T-helper 9 cell (primary cell): ENCODE measurements at places on chromosomes 11 and 22.

DNA sequence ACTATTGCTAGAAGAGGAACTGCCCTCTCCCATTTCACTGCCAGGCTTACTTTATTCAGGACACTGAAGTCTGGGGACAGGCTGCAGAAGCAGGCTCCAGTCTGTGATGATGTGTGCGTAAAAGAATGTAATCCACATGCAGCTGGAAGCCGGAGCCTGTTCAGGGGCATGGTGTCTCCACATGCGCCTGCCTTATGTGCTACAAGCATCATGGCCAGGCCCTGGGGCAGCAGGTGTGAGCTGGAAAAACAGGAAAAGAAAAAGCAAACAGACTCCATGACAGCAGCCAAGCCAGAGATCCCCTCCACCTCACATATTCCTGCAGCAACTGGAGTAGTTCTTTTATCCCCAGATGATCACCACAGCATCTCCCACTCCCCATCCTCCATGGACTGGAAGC, 33.4 kb downstream of the ARFGAP2 start:
- no peak for DNase-seq

DNA sequence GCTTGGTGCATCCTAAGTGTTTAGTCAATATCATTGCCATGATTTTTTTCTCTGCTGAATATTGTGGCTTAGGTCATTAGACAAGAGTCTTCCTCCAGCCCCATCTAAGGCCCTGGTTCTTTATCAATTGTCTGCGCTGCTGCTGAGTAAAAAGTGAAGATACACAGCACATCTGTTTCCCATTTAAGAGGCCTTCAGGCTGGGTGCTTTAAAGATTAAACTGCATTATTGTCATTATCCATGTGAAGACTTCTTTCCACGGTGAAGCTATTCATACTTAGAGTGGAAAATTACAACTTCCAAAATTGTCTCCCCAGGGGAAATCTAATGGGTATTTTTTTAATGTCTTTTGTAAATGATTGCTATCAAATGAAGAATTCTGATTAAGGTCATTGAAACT, 719.8 kb upstream of the LRRC4C start:
- DNase-seq, result no peak

- DNase-seq, result no peak
These were observed 112.0 kb downstream of the SHANK2 start for GRCh38 chr11:71140206-71140919.

DNA sequence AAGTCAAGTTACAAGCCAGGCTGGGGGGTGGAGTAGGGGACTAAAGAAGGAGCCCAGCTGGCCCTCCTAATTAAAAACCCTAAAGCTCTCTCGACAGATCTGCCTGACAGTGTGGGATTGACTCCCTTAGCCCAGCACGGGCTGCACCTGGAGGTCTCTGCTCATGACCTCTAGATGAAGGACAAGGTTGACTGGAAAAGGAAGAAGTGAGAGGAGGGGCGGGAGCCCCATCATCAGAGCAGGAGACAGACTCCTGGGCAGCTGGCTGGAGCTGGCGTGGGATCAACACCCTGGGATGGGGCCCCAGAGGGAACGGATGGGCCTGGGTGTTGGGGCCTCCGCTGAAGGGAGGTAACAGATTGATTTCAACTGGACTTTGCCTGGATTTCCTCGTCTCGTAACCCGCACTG, 46.1 kb downstream of the RPUSD4 start:
- no peak for DNase-seq

DNA sequence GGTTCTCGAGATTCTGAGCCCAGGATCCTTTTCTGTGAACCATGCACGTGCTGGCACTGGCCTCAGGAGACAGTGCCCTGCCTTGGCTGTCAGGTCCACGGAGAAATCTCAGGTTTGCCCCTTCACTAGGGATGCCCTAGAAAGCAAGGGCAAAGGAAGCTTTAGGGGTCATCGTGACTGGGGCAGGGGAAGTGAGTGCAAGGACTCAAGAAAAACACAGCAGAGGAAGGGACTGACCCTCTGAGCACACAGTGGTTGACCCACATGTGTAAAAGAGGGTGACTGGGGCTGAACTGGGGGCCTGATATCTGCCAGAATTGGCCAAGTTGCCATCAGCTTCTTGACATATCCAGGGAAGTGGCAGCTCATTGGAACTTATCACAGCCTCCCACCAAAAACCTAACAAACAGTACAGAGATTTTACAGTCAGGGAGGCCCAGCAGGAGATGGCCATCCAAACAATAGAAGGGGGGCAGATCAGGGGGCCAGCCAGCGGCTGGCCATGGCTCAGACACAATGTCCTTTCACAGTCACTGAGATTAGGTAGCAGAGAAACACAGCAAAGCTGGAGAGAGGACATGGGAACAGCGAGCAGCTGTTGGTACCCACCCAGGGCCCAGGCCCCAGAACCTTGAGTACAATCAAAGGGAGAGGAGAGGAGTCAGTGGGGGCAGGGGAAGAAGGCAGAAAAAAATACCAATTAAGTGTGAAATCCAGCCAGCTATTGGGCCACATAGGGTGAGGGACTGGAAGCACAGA, 4.4 kb downstream of the TMEM121B start:
- no peak for DNase-seq

GRCh38 chr11:19602891-19603290, 109.7 kb upstream of the NAV2 start:
- no peak for DNase-seq

GRCh38 chr11:70364178-70364577, 34.2 kb upstream of the CTTN start:
- DNase-seq, result no peak

- no peak for DNase-seq
These were observed 471.9 kb upstream of the KIRREL3 start for GRCh38 chr11:127472505-127472904.

DNA sequence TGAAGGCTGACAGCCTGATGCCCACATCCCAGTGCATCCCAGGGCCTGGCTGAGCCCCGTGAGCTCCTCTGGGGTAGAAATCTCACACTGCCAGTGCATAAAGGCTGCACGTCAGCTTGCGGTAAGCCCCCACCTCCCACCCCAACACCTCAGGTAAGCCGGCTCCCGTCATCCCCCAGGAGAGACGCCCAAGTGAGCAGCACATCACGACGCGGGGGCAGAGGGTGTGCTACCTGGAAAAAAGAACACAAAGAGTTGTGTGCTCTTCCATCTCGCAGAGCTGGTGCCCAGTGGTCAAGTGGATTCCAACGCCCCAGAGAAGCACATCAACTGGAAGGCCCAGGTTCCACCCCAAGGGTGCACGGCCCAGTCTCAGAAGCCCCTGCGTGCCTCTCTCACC, 50.0 kb downstream of the IGSF9B start:
- no peak for DNase-seq

DNA sequence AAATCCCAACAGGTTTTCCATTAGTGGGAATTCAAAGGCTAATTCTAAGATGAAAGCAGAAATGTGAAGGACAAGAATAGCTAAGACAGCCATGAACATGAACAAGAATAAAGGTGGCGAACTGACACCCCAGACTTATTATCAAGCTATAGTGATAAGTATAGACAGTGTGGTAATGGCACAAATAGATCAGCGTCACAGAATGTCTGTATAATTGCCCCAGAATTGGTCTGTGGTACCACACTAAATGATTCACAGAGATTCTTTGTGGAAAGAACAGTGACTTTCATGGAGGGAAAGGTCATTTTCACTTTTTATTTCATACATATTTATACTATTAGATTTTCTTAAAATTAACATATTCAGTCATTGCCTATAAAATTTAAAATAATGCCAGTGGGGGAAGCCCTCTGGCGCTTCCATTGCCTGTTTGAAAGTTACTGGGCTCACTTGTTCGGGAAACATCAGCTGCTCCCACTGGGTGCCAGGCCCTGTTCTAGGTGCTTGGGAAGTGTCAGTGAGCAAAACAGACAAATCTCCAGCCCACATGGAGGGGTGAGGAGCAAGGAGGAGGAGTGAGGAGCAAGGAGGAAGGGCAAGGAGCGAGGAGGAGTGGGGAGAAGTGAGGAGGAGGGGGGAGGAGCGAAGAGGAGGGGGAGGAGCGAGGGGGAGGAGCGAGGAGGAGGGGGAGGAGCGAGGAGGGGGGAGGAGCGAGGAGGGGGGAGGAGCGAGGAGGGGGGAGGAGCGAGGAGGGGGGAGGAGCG, 11.3 kb upstream of the NLRP6 start:
- no peak for DNase-seq

- DNase-seq, result no peak
These were observed 15.3 kb upstream of the ZBTB16 start for GRCh38 chr11:114044042-114044871.

DNA sequence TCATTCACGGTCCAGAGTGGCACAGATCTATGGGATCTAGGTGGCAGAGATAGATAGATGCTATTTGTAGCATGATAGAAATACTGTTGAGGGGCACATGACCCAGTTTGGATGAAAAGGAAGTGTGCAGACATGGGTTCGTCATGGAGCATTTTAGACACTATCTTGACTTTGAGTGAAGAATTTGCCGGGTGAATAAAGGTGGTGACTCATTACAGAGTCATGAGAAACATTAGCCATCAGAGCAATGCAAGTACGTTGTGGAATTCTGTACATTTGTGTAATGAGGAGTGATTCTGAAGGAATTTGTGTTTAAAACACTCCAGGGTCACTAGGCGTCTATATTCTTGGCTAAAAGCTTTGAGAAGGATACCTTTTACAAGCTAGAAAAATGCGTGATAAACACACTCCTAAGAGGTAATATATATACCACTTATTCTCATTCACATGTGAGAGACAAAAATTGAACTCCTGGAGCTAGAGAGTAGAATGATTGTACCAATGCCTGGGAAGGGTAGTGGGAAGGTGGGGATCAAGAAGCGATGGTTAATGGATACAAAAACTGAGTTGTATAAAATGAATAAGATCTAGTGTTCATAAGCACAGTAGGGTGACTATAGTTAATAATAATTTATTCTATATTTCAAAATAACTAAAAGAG, 593.7 kb upstream of the LUZP2 start:
- no peak for DNase-seq

DNA sequence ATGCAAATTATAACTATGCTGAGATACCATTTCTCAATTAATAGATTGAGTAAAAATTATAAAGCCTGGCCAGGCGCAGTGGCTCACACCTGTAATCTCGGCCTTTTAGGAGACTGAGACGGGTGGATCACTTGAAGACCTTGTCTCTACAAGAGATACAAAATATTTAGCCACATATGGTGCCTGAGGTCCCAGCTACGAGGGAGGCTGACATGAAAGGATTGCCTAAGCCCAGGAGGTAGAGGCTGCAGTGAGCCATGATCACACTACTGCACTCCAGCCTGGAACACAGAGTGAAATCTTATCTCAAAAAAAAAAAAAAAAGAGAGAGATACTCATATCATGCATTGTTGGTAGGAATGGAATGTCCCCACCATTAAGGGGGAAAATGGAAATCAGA, 142.4 kb downstream of the RCN1 start:
- DNase-seq, result no peak

GRCh38 chr11:93256623-93257022, 58.8 kb upstream of the SLC36A4 start:
- no peak for DNase-seq

DNA sequence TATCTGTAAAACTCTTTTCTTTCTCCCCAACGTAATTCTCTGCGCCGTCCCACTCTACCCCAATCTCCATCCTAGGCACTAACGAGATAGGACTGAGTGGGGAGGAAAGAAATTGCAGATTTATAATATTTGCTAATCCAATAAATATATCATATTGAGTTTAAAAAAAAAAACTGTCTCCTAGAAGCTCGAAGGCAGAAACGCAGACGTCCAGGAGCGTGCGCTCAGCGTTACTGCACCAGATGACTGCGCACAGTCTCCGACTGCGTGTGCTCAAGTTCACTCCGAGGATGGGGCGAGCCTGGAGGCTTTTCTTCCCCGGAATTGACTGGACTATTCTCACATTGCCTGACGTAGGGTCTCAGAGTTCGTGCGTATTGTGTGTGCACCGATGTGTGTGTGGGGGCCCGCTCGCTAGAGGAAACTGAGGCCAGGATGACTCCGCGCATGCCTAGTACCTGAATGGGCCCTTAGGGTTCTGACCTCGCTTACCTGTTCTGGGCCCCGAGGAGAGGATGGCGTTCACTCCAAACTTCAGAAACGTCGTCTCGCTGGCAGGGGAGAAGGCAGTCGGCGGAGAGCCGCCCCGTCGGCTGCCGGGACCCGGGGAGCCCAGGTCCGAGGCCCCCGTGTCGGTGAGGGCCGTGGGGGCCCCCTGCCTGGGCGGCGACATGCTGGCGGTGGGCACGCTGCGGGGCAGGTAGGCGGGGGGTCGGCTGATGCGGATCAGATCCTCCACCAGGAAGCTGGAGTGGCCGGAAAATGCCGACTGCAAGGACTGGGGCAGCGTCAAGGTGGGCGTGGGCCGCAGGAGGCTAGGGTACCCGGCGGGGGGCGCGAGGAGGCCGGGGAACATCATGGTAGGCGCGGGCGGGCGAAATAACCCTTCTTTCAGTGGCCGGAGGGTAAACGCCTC, 551 bp downstream of the DBX1 start:
- no peak for DNase-seq

GRCh38 chr11:107747622-107748021, 35.8 kb upstream of the SLN start:
- no peak for DNase-seq

GRCh38 chr11:74720596-74721478, 10.4 kb downstream of the CHRDL2 start:
- no peak for DNase-seq

DNA sequence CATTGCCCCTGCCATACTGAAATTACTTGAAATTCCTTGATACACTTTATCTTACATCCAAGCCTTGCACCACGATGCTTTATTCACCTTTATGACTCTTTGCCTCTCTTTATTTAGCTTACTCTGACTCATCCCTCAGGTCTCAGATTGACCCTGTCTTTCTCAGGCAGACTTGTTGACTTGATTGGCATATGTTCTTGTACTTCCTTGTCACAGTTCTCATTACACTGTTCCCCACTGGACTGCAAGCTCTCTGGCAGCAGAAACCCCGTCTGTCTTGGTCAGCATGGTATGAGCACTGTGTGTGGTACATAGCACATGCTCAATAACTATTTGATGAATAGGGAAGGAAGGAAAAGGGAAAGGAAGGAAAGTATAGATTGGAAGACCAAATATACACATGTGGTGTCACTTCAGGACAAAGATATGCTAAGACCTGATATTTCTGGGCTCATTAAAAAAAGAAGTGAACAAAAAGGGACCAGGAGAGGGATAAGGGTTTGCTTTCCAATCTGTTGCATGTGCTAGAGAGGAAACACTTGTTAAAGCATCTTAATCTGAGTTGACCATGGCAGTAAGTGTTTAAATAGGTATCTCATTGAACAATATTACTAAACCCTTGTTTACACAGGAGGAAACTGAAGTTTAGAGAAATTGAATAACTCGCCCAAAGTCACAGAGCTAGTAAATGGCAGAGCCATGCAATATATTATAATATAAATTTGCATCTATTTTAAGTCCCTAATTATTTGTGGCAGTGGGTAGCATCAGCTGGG, 7.2 kb downstream of the LYVE1 start:
- no peak for DNase-seq

- DNase-seq, result no peak
These were observed 168.8 kb upstream of the CADM1 start for GRCh38 chr11:115672999-115673411.
